ENCODE measurements at places on chromosomes 4 and X.

DNA sequence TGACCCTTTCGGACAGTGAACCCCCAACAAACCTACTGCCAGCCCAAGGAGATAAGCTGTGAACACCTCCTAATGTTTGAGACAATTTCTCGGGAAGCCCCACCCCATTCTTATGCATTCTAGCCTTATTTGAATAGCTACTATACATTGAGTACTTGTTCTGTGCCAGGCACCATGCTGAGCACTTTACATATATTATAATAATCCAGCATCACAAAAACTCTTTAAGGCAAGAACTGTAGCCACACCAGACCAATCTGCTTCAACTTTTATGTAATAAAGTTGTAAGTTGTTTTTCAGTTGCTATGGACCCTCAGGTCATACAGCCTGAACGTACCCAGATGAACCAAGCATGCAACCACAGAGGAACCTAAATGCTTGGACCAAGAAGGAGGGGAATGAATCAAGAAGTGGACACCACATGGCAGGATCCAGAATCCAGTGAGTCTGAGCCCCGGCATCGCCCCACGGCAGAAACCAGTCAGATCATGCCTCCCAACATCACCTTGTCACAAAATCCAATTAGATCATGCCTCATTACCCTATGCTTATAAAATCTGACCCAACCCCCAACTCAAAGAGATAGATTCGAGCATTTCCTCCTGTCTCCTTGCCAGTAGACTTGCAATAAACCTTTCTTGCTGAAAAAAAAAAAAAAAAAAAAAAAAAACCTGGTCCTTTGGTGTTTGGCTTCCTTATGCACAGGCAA, 225.0 kb downstream of the QDPR start:
- DNase-seq = no peak

DNA sequence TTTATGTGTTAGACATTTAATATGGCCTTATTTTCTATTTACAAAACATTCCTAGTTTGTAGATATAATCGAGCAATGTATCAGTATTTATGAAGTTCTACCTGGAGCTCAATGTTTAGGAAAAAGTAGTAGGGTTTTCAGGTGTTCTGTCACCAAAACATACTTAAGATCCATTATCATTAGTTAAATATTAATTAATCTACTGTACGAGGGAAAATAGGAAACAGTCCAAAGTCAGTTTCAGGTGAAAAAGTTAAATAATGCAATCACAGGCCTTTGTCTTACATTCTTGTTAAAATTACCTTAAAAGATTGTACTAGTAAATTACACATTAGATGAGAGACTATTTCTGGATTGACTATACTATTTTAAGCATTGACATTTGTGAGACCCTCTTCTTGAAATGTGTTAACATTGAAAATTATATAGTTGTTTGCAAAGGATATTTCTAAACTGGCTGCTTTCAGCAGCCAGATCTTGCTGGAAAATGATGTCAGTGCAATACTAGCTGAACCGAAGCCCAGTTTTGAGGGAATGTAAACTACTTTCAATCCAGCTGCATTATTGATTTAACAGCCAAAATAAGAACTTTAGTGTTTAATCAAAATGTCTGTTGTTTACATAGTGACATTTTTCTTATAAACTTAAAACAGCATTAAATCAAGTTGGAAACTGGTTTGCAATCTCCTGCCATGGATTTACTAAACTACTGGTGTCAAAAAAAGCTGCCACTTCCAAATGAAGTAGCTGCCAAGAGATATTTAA, 19.3 kb downstream of the GUCY1B1 start:
- DNase-seq = no peak

DNA sequence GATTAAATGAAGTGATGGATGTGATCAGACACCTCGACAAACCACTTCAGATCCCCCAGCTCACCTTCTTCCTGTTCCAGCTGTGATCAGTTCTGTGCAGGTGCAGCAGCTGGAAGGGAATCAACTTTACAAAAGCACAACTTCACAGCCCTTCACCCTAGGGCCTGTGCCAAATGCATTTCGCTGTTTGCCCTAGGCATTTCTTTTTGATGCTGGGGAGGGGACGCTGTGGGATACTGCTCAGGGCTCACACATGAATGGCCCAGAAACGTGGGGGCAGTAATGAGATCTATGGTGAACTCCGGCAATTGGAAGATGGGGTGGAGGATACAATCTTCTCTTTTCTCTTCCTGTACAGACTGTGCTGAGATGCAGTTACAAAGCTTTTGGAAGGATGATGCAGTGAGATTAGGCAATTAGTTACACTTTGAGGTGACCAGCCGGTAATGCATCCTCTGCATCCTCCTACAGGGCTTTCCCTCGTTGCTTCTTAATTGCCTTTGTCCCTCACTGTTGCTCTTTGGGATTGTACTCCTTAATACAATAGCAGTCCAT, 215.1 kb upstream of the PITX2 start:
- DNase-seq = no peak

- DNase-seq = no peak
These were observed 108.0 kb upstream of the PDE5A start for GRCh38 chr4:119736559-119736958.

DNA sequence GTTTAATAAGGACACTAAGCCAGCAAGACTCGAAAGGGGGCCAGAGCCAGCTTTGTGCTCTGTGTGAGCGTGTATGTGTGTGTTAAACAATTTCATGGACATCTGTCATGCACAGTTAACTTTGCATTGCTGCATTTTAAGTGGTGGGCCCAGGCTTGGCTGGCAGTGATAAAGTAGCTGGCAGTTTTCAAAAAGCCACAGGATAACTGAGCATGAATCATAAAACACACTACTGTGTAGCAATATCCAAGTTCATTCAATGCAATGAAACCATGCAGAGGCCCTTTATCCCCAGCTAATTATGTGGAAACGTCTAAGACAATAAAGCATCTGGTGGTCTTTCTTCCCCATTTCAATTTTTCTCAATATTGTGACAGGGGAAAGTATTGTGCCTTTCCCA, 132.9 kb downstream of the NKX6-1 start:
- no peak for DNase-seq

DNA sequence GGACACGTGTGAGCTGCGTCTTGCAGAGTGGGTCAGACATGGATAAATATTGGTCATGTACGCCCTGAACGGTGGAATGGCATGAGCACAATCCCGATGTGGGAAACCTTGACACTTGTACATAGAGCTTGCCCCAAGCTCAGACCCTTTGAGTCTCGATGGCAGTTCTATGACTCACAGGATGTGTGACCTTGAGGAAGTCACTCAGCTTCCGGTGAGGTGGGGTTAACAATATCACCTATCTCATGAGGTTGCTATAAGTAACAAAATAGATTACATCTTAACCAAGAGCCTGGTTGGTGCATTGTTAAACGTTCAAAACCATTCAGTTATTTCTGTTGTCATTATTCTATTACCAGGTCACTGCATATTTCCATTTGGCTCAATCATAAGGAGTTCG, 109.1 kb upstream of the TBL1X start:
- DNase-seq = no peak

GRCh38 chr4:173794662-173795061, 264.6 kb upstream of the HAND2 start:
- DNase-seq = no peak

GRCh38 chr4:173318648-173319211, 15.4 kb downstream of the HMGB2 start:
- no peak for DNase-seq

DNA sequence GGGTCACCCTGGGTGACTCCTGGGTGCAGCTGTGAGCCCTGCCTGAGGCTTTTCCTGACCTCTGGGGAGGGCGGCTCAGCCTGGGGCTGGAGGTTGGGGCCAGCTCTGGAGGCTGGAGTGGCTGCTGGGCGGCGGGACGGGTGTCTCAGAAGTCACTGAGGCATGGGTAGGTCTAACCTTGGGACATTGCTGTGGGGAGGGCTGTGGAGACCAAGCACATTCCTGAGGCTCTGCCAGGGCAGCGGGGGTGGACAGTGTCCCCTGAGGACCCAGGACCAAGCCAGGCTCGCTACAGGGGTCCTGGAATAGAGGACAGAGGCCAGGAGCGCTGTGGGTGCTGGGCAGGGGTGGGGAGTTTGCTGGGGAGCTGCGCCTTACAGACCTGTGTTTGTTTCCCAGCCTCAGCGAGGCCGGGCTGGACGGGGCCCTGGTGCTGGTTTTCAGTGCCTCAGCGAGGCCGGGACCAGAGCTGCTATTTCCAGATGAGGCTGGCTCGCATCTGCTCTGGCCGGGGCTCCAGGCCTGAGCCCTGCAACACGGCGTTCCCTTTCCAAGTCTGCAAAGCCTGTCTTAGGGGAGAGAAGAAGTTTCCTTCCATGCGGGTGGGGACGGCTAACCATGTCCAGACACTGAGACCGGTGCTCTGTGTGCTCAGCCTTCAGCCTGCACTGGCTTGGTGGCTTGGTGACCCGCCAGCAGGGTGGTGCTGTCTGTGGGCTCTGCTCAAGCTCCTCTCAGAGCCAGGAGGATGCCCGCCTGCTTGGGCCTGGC, 3.0 kb upstream of the SLC25A6 start:
- DNase-seq = no peak

- DNase-seq = no peak
These were observed 7.8 kb downstream of the PNCK start for GRCh38 chrX:153665726-153666306.

Measured in activated CD4-positive, alpha-beta T cell treated with anti-CD3 and anti-CD28 coated beads, Interleukin-2, amount 50 U/mL, for 48 hours (primary cell).